Astrocyte (in vitro differentiated cells and primary cell): ENCODE measurements at places on chromosomes 16 and 17. TPM values are rescaled to one million over a fixed set of nuclear protein-coding genes. Genes with fewer than 3 reads are reported as not detected.

The KIF2B gene
- not detected in 2 replicates for total RNA-seq

The CIBAR2 gene
- not detected in 2 replicates for total RNA-seq

The ZNF689 gene
- total RNA-seq, result 7.5 and 7.9 TPM in 2 replicates

The GNAO1 gene
- total RNA-seq, result 1.7 and 2.8 TPM in 2 replicates

DNA sequence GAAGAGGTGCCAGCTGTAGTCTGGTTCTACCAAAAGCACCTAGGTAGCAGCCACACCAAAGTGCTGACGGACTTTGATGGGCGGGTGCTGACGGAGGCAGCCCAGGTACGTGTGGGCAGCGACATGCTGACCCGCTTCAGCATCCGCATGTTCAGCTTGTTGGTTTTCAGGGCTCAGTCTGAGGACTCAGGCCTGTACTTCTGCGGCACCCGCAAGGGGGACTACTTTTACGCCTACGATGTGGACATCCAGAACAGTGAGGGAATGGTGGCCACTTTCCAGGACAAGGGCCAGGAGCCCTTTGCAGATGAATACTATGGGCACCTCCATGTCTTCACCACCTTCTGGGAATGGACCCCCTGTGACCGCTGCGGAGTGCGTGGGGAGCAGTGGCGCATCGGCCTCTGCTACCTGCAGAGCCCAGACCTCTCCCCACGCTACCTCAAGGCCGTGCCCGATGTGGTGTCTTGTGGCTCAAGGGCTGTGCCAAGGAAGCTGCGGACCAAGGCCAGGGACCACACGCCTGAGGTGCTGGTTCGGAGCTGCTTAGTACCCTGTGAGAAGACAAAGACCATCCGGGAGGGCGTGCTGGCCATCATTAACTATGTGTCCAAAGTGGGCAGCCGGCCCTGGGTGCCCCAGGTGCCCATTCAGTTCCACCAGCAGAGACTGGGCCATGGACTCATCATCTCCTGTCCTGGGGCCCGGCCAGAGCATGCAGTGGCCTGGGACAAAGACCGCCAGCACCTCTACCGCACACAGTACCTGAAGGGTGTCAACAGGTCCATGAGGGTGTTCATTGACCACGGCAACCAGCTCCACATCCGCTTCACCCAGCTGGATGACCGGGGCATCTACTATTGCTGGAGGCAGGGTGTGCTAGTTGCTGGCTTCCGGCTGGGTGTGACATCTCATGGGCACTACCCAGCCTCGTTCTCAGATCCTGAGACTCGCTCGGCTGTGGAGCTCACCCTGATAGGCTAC is 5.0 kb upstream of the EFTUD2 start:
- no peaks in the 10 kb centered on the region for H3K36me3 ChIP-seq
- H3K4me3 ChIP-seq, result no peak overlapping the region
- H3K27ac ChIP-seq, result no peak overlapping the region
- peaks cover 48% of the 10 kb centered on the region for H3K4me1 ChIP-seq
- DNase-seq, result no peak
- no peaks in the 10 kb centered on the region for H3K27me3 ChIP-seq

- DNase-seq, result peak; percentile 61
- H3K36me3 ChIP-seq, result no peaks in the 10 kb centered on the region
- peaks cover 10% of the 10 kb centered on the region for H3K27me3 ChIP-seq
- H3K27ac ChIP-seq, result no peak overlapping the region
- peaks cover 35% of the 10 kb centered on the region for H3K4me1 ChIP-seq
- H3K4me3 ChIP-seq, result peak overlapping the region; percentile 47
Measured at GRCh38 chr17:29615492-29616299, 7.0 kb downstream of the CORO6 start.

GRCh38 chr17:8703001-8703400 is 41.6 kb downstream of the CCDC42 start:
- no peak overlapping the region for H3K4me3 ChIP-seq
- no peak overlapping the region for H3K27ac ChIP-seq
- H3K36me3 ChIP-seq, result no peaks in the 10 kb centered on the region
- no peak for DNase-seq
- H3K27me3 ChIP-seq, result no peaks in the 10 kb centered on the region
- H3K4me1 ChIP-seq, result peaks cover 14% of the 10 kb centered on the region

- no peaks in the 10 kb centered on the region for H3K27me3 ChIP-seq
- H3K4me3 ChIP-seq, result no peak overlapping the region
- H3K4me1 ChIP-seq, result peaks cover 34% of the 10 kb centered on the region
Measured at GRCh38 chr17:72687886-72688285, 404.6 kb downstream of the SLC39A11 start.

DNA sequence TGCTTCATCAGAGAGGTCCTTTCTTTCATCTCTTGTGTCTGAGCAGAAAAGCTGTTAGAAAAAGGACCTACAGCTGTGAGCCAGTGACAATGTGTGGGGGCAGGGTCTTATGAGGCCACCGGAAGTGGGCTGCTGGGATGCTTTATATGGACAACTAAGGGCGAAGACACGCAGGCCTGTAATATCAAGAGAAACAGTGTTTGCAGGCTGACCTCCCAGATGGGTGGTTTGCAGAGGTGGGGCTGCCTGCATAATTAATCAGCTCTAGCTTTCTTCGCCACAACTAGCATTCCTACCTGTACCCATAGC is 30.4 kb upstream of the SALL1 start:
- peaks cover 9% of the 10 kb centered on the region for H3K4me1 ChIP-seq
- no peaks in the 10 kb centered on the region for H3K27me3 ChIP-seq
- H3K36me3 ChIP-seq, result no peaks in the 10 kb centered on the region
- H3K27ac ChIP-seq, result no peak overlapping the region
